Effector memory CD4-positive, alpha-beta T cell (primary cell): ENCODE measurements at places on chromosomes 13 and 19.

- no peak overlapping the region for H3K4me3 ChIP-seq
- no peaks in the 10 kb centered on the region for H3K36me3 ChIP-seq
- DNase-seq: no peak
- H3K27ac ChIP-seq: no peak overlapping the region
- no peaks in the 10 kb centered on the region for H3K27me3 ChIP-seq
Measured at GRCh38 chr19:23542562-23542961, 144.4 kb downstream of the ZNF675 start.

- H3K27ac ChIP-seq: peak overlapping the region; percentile 96
- peak overlapping the region; percentile 83 for H3K4me3 ChIP-seq
- no peaks in the 10 kb centered on the region for H3K36me3 ChIP-seq
Measured at GRCh38 chr13:48530833-48531232, 2.0 kb downstream of the RCBTB2 start.

- no peak for DNase-seq
- H3K4me3 ChIP-seq: no peak overlapping the region
- no peaks in the 10 kb centered on the region for H3K36me3 ChIP-seq
- no peak overlapping the region for H3K27ac ChIP-seq
Measured at GRCh38 chr13:71775966-71776365, 91.0 kb downstream of the DACH1 start.

- no peaks in the 10 kb centered on the region for H3K27me3 ChIP-seq
- H3K4me3 ChIP-seq: peak overlapping the region; percentile 59
- peak overlapping the region; percentile 36 for H3K27ac ChIP-seq
Measured at GRCh38 chr19:40466219-40466984, 399 bp upstream of the SPTBN4 start.

- H3K4me1 ChIP-seq: peaks cover 13% of the 10 kb centered on the region
- DNase-seq: no peak
- peak overlapping the region; percentile 98 for H3K4me3 ChIP-seq
- no peaks in the 10 kb centered on the region for H3K27me3 ChIP-seq
Measured at GRCh38 chr19:34429553-34429952, 1.4 kb downstream of the UBA2 start.

- no peak overlapping the region for H3K4me3 ChIP-seq
- no peak for DNase-seq
- H3K36me3 ChIP-seq: no peaks in the 10 kb centered on the region
- H3K27ac ChIP-seq: no peak overlapping the region
- H3K27me3 ChIP-seq: no peaks in the 10 kb centered on the region
- peaks cover 3% of the 10 kb centered on the region for H3K4me1 ChIP-seq
Measured at GRCh38 chr19:4556597-4557127, 2.8 kb downstream of the SEMA6B start.
